ENCODE measurements at places on chromosomes 7 and 10.

GRCh38 chr7:28405662-28406061 is 6.7 kb upstream of the CREB5 start:
- DNase-seq: no peak

DNA sequence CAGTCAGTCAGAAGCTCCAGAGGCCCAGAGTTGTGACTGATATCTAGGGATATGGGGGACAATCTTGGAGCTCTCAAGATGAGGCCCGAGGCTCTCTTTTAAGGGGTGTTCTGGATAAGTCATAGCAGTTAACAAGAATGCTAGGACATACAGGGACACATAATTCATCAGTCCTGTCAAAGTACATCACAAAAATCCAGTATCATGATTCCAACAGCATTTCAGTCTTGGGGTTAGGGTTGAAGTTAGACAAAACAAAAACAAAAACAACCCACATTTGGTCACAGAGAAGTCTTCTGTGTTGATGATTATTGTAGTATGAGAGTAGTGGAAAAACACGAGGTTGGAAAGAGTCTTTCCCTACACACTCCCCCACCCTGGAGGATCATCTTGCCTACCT is 39.4 kb downstream of the BTRC start:
- no peak for DNase-seq

DNA sequence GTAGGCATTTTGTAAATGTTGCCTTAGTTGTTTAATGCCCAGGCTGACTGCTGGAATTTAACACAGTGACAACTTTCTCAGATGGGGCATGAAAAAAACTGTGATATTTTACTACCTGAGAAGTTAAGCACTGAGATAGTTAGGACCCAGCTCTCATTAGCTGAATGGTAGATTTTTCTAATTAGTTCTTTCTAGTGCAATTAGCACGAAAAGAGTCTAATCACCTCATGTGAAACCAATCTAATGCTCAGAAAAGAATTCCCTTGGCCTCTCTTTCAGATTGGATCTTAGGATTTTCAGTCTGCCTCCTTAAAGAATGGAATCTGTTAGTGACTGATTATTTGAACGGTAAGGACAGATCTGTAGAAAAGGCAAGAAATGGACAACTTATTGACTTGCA is 743.2 kb downstream of the AUTS2 start:
- DNase-seq: no peak

- DNase-seq: no peak
These were observed 2.3 kb downstream of the AQP1 start for GRCh38 chr7:30913821-30914515.

DNA sequence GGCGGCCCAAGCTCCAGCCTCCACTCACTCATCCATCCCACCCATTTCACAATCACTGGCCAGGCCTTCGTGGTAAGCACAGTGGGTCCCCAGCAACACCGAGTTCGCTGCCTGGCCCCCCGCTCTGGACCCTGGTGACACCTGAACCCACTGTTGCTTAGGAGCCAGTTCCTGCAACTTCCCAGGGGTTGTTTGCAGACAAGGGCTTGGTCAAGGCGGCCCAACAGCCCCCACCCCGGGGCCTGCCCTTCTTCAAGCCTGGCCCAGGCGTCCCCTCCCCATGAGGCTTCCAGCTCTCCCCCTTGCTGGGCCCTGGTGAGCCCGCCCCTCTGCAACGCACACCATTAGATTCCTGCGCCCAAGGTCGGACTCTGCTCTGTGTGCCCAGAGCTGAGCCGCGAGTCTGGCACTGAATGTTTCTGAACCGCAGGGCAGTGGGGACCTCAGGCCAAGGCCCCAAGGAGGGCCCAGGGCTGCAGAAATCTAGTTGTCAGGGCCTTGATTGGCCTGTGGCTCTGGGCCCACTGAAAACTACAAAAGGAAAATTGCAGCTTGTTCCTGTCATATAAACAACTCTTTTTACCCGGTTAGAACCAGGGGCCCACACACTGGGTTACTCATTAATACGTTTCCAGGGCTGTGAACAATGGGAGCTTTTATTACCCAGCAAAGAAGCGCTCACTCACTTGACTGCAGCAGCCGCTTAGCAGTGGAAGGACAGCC is 2.1 kb upstream of the COX19 start:
- DNase-seq: no peak

- DNase-seq: no peak
These were observed 167.0 kb downstream of the GATA3 start for GRCh38 chr10:8221451-8221850.

DNA sequence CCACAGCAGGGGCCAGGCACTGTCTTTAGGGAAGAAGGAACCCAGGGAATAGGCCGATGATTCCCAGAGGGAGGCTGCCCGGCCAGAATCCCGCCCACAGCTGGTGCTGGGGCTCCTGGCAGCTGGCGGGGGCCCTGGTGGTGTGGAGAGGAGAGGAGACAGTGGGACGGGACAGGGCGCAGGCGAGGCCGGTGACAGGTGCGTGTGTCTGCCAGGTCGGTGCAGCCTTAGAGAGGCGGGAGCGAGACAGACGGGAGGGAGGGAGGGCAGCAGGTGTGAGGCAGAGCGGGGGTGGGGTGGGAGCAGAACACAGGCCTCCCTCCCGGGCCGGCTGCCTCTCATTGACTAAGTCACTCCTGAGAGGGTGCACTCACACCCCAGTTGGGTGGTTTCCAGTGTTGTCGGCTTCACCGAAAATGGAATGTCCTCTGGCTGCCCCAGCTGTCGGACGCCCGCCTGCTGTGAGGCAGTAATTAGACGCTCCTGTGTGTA is 55.2 kb downstream of the ELFN1 start:
- no peak for DNase-seq

DNA sequence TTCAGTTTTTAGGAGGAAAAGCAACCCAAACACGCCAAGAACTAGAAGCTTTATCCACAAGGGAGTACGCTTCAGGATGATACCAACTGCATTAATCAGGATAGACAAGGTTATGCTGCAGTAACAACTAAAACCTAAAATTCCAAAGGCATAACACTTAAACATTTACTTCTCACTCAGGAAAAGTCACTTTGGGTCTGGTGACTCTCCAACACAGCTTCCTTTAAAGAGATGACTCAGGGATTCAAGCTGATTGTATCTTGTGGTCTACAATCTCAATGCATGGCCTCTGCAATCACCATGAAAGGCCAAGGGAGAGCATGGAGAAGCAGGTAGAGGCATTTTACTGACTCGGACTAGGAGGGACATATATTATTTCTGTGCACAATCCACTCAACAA is 315.8 kb downstream of the KCNMA1 start:
- no peak for DNase-seq

DNA sequence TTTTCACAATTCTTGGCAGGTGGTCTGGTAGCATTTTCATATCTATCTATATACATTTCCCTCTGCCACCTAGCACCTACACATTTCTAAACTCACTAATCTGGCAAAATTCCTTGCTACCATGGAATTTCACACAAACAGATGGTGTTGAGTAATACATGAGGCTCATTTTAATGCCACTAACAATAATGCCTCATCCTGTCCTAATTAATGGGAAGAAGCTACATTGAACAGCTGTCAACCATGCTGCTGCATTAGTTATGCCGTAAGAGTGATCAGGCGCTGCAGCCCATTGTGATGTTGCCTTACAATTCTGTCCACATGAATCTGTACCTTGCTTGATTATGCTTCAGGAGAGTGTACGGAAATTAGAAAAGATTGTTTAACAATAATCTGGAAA is 23.2 kb downstream of the COL1A2 start:
- no peak for DNase-seq

DNA sequence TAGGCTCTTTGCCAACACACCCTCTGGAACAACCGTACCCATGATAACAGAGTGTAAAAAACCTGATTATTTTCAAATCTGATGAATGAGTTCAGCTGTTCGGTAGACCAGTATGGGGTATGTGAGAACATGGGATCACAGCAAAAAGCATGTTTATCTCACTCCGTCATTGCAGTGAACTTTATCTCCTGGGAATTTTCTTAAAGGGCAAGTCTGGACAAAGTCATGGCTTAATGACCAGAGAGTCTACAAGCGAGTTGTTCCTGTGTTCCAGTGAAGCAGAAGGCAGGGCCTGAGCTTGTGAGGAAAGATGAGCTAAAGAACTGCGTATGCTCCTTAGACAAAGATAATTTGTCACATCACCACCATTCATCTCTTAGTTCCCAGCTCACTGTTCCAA is 219.7 kb downstream of the TRIL start:
- DNase-seq: no peak

DNA sequence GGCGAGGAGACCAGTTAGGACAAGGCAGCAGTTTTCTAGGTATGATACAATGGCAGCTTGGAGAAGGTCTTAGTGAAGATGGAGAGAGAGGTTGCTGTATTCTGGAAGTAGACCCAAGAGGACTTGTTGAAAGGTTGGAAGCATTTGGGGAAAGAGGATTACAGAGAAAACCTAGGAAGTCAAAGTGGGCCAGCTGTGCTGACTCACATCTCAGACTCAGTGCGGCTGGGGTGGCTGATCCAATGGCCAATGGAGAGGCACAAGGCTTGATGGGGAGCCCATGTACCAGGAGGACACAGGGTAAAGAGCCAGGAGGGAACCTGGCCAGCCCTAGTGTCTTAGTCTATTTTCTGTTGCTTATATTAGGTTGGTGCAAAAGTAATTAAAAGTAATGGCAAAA is 194.5 kb upstream of the GALNT17 start:
- DNase-seq: no peak

- DNase-seq: no peak
These were observed 1.1 kb upstream of the VIM start for GRCh38 chr10:17226891-17227303.

DNA sequence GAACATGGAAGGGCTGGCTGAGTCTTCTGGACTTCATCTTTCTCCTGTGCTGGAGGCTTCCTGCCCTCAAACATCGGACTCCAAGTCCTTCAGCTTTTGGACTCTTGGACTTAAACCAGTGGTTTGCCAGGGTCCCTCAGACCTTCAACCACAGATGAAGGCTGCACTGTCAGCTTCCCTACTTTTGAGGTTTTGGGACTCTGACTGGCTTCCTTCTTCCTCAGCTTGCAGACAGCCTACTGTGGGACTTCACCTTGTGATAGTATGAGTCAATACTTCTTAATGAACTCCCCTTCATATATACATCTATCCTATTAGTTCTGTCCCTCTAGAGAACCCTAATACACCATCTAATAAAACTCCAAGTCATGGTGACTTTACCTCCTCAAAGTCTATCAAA is 4.0 kb upstream of the CLEC5A start:
- no peak for DNase-seq

DNA sequence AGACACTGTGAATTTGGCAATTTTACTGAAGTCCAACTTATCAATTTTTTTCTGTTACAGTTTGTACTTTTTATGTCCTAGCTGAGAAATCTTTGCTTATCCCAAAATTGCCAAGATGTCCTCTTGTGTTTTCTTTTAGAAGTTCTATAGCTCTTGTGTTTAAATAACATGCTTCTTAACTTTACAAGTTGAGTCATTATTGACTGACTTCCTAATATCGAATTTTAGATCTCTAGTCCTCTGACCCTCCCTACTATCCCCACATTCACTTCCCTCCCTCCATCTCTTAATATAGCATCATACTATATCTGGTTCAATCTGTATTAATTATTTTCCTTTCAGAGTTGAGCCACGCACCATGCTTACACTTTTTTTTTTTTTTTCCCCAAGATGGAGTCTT is 61.9 kb downstream of the MRPL32 start:
- DNase-seq: no peak

DNA sequence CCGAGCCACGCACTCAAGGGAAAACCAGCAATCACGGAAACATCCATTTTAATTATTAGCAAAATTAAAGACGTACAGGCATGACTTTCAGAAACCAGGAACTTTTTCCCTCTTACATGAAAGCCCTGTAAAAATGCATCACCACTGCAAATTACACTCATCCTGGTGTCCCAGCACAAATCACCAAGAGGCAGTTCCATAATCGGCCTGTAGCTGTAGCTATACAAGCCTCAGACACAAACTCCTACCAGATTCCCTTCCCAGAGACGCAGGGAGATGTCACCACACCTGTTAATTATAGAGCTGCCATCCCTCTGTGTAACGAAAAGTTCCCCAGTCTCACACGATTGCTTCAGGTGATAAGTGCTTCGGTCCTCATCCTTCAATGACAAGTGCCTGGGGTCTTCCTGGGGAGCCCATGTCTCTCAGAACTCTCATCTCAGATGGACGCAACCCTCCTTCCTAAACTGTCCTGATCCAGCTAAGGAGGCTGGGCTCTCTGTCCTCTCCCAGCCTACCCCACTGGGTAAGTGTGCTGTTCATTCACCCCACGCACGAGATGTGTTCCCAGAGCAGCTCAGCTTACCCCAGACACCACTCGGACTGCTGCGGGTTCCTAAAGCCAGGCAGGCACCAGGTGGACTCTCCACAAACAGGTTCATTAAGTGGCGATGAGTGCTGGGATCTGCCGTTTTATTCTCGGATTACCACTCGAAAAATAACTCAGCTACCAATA is 5.9 kb downstream of the FGFR2 start:
- DNase-seq: no peak

DNA sequence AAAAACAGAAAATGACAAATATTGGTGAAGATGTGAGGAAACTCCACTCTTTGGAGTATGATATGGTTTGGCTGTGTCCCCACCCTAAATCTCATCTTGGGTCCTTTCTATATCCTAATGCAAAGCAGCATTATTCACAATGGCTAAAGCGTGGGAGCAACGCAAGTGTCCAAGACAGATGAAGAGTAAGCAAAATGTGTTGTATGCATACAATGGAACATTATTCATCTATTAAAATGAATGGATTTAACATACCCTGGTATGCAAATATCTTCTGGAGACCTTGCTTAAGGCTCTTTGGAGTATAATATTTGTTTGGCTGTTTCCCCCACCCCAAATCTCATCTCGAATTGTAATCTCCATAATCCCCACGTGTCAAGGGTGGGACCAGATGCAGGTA is 839.8 kb upstream of the POM121L12 start:
- no peak for DNase-seq

GRCh38 chr7:78514634-78515033 is 716.1 kb downstream of the PHTF2 start:
- DNase-seq: no peak

- peak; percentile 11 for DNase-seq
These were observed 19.0 kb upstream of the CLDN4 start for GRCh38 chr7:73811760-73812168.

DNA sequence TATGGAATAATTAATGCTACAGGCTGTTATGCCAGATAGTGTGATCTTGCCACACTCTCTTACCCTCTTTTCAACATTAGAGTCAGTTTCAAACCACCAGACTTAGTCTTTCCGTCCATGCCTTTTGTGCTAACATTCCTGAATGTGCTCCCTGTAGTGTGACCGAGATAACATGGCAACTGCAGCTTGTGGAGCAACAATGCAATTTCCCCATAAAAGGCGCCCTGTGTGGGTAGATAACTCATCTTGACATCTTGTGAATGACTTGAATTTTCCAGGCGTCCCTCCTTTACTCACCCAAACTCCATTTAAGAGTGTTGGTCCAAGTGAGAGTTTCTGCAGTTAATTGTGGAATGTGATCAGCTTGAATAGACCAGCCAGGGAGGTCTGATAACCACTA is 99.6 kb downstream of the DNAH11 start:
- DNase-seq: no peak

GRCh38 chr10:33082373-33082895 is 124.4 kb upstream of the ITGB1 start:
- no peak for DNase-seq

- DNase-seq: no peak
These were observed 62.5 kb upstream of the CHST15 start for GRCh38 chr10:124155781-124156435.
